ENCODE measurements at places on chromosomes 2 and 18.

- no peak for DNase-seq
Observed at GRCh38 chr2:457792-458424, 170.0 kb upstream of the ALKAL2 start.

- DNase-seq = no peak
Observed at GRCh38 chr2:141380008-141380979, 750.5 kb downstream of the LRP1B start.

GRCh38 chr2:8169443-8169842 lies 512.4 kb upstream of the ID2 start:
- DNase-seq = no peak

GRCh38 chr2:119759451-119760236 lies at the start of gene PTPN4:
PTPN4 (plus strand) TSS chr2:119759922; CDS start chr2:119809854, 49,932 bp downstream.
- DNase-seq = peak; percentile 97

DNA sequence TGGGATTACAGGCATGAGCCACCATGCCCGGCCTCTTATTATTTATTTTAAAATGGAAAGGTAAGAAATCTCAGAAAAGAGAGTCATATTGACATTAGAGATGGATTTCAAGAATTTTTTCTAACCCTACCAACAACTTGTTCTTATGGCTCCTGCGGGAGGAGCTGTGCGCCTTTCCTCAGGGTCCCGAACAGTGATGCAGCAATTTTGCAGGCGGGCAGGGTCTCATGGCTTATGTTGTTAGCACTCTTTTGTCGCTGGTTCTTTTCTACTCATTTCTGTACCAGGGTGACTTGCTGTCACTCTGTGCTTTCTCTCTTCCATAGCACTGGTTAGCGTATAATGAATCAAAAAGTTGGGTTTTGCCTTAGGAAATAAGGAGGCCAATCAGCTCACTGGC lies 148.8 kb upstream of the DLGAP1 start:
- no peak for DNase-seq

- DNase-seq = no peak
Observed at GRCh38 chr2:159497847-159498246, 118.5 kb downstream of the BAZ2B start.

- DNase-seq = no peak
Observed at GRCh38 chr2:223416815-223417610, 185.1 kb downstream of the SCG2 start.

- no peak for DNase-seq
Observed at GRCh38 chr2:120659275-120659977, 76.2 kb upstream of the GLI2 start.

DNA sequence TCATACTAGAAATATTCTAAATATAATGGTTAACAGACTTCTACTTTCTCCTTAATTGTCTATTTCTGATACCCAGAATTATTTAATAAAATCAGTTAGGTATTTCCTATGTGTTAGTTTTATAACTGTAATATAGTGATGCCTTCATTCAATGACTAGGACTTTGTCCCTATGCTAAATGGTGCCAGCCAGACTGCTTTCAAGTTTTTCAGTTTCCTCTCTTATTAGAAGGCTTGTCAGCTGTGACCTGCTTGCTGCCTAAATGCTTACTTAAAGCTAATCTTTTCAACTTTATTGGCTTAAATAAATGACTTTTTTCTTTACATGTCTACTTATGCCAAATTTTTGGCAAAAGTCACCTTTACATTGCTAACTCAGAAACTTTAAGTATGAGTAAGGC lies 30.7 kb downstream of the BAZ2B start:
- DNase-seq = no peak

DNA sequence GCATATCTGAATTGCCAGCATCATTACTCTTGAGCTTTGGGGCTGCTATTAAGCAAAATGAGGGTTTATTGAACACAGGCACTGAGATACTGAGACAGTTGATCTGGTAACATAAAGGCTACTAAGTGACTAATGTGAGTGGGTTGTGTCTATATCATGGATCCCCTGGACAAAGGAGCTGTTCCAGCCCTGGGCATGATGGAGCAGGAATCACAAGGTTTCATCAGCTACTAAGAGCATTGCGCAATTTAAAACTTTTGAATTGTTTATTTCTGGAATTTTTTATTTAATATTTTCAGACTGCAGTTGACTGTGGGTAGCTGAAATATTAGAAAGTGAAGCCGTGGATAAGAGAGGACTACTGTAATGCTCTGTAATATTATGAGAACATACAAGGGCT lies 73.5 kb downstream of the MGAT5 start:
- no peak for DNase-seq

DNA sequence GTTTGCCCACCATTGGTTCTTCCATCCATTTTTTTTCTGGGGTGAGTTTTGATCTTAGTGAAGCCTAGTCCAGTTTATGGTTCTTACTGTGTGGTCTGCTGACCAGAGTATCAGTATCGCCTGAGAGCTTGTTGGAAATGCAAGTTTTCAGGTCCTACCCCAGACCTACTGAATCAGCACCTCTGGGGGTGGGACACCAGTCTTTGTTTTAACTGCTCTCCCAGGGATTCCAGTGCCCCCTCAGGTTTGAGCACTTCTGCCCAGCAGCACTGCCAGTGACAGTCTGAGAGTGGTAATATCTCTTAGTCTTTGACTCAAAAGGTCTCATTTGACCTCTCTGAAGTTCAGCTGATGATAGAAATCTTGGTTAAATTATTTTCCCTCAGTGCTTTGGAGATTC lies 269.3 kb downstream of the ALPK2 start:
- DNase-seq = no peak

DNA sequence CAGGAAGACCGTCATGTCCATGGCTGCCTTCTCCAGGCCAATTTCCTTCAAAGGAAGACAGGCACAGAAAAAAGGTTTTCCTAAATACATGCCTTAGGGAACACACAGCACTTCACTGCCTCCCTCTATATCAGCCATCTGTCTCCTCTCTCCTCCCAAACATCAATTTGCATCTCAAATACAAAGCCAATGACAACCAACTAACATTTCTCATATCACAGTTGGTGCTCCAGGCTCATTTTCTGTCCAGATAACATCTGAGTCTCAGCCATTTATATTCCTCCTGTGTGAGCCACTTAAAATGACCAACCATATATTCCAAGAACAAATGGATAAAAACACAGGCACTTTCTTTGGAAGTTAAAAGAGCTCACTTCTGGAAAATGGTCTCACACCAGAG lies 62.5 kb upstream of the ACAA2 start:
- DNase-seq = no peak

DNA sequence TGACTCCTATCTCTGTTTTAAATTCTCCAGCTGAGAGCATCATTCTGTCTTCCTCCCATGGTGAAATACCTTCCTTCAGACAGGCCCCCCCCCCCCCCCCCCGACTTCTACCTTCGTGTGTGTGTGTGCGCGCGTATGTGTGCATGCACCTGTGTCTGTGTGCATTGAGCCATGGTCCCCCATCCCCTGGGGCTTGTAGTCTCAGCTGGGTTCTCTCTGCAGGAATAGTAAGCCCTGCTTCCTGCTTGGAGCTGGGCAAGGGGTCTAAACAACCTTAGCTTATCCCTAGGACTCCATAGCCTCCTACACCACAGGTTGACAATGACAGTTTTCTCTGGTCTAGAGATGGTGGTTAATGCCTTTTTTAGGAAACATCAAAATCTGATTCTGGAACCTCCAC lies 427.5 kb upstream of the KLHL29 start:
- no peak for DNase-seq

DNA sequence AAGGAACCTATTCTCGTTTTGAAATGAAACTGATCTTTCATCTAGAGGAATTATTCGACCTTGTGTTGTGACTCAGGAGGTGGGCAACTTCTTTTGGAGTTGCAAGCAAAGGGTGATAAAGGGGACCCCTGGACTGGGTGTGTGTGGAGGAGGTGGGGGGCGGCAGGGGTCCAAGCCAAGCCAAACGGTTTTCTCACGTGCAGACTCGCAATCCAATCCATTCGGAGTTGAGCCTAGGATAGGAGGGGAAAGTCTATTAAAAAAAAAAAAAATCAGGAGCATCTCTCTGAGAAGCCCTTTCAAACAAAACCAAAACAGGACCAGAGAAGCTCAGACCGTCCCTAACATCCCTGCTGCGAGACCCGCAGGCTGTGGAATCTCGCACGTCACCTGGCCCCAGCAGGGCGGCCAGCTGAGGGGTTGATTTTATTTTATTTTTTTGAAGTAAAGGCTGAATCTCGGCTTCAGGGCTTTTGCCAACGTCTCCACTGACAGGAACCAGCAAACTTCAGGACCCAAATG lies 3.7 kb upstream of the ZEB2 start:
- DNase-seq = no peak

DNA sequence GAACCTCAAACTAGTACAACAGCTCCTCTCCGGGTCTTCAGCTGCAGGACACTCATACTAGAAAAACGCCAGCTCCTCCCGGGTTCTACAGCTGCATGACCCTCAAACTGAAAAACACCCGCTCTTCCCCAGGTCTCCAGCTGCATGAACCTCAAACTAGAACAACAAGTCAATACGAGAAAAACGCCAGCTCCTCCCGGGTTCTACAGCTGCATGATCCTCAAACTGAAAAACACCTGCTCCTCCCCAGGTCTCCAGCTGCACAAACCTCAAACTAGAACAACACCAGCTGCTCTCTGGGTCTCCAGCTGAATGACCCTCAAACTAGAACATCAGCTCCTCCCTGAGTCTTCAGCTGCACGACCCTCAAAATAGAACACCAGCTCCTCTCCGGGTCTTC lies 315.0 kb upstream of the TFPI start:
- no peak for DNase-seq
